Lung microvascular endothelial cell (primary cell): ENCODE measurements at places on chromosomes 1 and 21.

GRCh38 chr1:42141978-42142377 is 11.2 kb upstream of the GUCA2B start:
- no peak for DNase-seq

DNA sequence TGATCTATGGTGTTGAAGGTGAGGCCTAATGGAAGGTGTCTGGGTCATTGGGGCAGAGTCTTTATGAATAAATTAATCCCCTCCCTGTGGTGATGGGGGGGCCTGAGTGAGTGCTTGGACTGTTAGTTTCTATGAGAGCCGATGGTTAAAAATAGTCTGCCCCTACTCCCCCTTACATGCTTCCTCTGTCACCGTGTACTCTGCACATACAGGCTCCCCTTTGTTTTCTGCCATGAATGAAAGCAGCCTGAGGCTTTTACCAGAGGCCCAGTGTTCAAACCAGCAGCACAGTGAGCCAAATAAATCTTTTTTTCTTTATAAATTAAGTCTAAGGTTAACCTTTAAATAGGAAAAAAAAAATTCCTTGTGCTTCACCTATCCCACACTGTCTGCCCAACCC is 657.0 kb downstream of the AMY1C start:
- no peak for DNase-seq

DNA sequence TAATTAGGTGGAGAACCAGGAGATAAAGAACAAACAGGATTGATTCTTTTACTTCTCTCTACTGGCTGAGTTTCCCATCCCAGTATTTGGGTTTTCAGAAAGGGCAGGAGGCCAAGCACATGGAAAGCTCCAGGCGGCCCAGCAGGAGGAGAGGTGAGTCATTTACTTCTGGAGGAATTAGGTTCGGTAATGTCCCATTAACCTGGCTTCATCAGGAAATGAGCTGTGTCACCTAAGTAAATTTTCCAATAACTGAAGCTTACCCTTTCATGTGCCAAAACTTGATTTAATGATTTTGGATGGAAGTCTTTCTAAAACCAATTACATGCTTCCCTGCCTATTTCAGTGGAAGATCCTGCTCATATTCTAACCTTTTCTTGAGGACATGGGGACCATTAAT is 257.6 kb upstream of the USP24 start:
- DNase-seq = no peak

GRCh38 chr1:36217670-36218069 is 6.6 kb upstream of the THRAP3 start:
- peak; percentile 17 for DNase-seq

DNA sequence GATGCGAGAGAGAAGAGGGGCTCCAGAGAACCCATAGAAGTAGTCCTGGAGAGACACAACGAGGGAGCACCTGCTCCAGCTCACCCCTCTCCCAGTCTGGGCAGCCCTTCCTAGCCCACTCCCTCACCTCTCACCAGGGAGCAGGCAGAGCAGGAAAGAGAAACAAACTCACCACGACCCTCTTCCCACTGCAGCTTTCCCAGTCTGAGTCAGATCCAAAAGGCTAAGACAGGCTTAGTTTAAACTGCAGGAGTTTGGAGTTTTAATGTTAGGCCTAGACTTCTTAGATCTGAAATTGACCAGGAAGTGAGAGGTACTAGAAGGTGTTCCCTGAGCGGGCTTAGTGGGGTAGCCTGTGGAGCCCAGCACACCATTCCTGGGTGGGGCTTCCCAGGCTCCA is 29.6 kb downstream of the SLC1A7 start:
- no peak for DNase-seq

DNA sequence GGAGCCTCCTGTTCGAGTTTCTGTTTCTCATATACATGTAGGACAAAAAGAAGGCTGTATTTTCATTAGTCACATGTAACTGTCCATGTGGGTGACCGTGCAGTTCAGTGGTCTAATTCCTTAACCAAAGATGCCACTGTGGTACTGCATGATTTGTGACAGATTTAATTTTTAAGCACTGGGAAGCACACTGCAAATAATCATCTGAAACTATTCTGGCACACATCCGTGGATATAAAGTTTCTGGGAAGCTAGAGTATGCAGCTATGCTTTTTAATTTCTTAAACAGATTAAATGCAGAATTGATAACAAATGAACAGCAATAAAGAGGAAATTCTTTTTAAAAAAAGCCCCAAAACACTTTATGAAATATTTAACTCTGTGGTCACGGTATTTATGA is 254.8 kb downstream of the LMO4 start:
- DNase-seq = no peak

DNA sequence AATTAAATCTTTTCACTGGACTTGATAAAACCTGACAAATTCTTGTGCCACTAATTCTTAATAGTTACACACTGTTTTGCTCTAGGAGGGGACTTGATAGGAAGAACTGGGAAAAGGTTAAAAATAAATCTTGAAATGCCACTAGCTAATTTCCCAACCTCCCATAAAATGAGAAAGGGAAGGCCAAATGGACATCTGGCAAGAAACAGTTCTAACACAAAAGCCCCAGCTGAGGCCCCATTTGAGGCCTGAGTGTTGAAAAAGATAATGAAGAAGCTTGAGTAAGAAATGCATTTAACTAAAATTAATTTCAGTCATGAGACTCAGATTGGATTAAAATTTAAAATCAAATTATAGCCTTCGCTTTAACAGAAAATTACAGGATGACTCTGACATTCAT is 11.2 kb upstream of the RAP1GAP start:
- no peak for DNase-seq

DNA sequence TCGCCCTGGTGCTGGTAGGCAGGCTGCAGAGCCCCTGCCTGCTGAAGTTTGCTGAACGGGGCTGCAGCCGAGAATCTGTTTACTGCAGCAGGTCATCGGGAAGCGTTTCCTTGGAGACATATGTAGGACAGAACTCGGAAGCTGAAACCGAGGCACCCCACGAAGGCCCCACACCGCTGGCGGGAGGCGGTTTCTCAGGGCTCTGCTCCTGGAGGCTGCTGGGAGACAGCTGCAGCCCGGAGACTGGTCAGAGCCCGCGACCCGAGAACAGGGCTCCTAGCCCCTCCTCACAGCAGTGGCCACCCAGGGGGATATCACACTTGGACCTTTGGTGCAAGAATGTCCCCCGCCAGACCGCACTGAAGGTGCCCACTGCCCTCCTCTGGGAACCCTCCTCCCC is 12.7 kb upstream of the PLCH2 start:
- no peak for DNase-seq

DNA sequence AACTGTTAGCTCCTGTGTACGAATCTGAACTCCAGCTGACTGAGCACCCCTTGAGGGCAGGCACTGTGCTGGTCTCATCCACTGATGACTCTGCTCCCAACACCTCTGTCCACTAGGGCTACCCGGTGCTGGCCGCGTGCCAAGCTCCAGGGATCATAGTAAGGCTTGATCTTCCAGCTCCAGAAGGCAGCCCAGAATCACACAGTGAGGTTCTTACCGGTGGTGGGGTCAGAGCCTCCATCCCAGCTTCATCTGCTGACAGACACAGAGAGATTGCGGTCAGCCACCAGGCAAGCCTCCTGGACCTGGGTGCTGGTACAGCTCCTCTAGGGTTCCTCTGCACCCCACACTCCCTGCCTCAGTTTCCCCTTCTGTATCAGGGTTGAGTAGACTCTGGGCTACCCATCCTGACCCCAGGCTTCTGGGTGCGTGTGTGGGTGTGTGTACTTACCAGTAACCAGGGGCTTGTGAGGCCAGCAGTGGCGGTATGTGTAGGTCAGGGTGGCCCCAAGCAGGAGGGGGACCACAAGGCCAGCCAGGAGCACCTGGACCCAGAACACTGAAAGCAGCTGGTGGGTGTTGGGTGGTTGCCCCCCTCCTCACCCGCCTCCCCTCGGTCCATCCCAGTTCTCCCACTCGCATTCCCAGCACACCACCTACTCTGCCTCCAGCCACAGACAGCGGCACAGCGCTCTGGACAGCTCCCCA is 3.4 kb downstream of the TNFRSF25 start:
- DNase-seq = no peak

- DNase-seq = no peak
Observed at GRCh38 chr1:224059897-224060427, 53.9 kb upstream of the FBXO28 start.

- no peak for DNase-seq
Observed at GRCh38 chr1:248696261-248696660, 6.3 kb downstream of the OR14I1 start.

DNA sequence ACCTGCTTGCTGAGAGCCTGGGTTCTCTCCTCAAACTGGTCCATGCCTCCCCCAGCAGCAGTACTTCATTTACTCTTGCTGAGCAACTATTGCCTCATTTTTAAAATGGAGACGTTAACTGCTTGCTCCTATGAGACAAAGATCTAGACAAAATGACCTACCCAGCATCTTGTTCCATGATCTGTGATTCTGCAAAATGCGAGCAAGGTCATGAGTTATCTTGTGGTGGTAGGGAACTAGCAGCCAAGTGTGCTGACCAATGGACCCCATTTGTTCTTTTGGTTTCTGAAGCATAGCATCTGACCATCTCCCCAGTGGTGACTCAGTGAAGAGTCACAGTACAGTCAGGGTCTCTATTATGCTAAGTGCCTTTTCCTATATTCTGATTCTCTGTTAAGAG is 40.4 kb downstream of the TBX15 start:
- no peak for DNase-seq

GRCh38 chr1:173403996-173404395 is 73.1 kb upstream of the PRDX6 start:
- no peak for DNase-seq

GRCh38 chr1:206909161-206909882 is 12.1 kb downstream of the IL24 start:
- DNase-seq = peak; percentile 7

GRCh38 chr1:116496898-116497297 is 73.9 kb downstream of the CD58 start:
- no peak for DNase-seq

GRCh38 chr1:91190996-91191395 is 169.2 kb upstream of the ZNF644 start:
- no peak for DNase-seq

DNA sequence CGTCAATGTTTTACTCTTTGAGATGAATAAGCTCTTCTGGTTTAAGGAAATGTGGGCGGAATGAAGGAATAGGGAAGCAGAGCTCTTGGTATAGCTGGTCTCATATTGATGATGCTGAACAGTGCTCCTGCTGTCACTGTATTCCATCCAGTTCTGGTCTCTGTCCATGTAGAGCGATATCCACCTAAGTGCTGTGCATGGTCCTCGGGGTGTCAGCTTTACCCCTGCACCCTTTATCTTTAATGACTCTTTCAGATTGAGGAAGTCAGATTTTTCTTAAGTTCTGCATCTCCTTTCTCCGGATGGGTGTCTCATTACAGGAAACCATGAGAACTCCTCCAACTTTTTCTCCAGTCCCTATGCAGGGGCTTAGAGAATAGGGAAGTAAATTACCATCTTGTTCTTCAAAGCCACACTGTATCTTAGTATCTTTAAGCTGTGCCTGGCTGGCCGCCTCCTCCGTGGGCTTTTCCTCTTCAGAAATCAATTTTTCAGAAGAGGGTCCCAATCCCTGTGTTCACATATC is 52.9 kb downstream of the PDE4B start:
- no peak for DNase-seq

- no peak for DNase-seq
Observed at GRCh38 chr21:45279446-45280177, 8.1 kb downstream of the POFUT2 start.

DNA sequence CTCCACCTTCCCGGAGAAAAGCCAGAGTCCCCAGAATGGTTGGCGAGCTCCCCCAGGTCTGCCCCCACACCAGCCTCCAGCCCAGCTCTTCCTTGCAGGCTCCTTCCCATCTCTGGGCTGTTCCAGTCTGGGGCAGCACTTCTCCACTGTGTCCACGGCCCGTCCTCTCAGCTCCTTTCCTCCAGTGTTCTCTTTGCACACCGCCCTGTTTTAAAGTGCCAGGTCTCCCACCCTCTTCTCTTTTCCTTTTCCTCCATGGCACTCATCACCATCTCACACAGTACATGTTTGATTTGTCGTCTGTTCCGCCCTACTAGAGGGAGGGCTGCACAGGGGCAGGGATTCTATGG is 6.1 kb upstream of the PCSK9 start:
- no peak for DNase-seq

- DNase-seq = no peak
Observed at GRCh38 chr1:21143138-21143537, 33.6 kb downstream of the EIF4G3 start.

DNA sequence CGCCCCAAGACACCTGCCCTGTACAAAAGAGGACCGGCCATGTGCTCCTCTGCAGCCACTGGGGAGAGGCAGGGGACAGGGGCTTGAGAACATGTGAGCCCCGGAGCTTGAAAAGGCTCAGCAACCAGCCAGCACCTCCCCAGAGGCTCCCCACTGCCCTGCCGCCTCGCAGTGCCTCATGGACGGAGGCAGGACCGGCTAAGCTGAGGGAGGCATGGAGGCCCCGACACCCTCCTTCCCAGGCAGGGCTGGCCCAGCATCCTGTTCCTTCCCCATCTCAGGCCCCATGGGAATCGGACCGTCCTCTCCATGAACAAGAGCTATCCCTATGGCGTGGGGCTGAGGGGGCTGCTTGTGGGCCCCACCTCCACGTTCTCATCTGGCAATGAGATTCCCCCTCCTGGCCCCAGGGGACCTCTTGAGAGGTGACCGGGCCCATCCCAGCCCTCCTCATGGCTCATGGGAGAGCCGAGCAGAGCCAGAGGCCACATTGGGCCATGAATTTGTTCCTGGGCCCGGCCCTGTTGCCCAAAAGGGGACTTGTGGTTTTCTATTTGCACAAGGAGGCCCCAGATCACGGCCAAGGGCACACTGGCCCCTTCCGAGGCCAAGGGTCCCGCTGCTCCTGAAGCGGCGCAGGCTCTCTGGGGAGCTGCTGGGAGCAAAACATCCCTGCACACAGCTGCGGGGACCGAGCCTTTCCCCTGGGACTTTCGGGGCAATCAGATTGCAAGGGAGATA is 65.2 kb upstream of the ARHGEF16 start:
- DNase-seq = no peak

- DNase-seq = no peak
Observed at GRCh38 chr1:5522531-5523145, 469.6 kb downstream of the NPHP4 start.
